ENCODE measurements at places on chromosomes 6 and 20.
A peak's percentile ranks its signal among the peaks of the same experiment; 100 is the strongest.

DNA sequence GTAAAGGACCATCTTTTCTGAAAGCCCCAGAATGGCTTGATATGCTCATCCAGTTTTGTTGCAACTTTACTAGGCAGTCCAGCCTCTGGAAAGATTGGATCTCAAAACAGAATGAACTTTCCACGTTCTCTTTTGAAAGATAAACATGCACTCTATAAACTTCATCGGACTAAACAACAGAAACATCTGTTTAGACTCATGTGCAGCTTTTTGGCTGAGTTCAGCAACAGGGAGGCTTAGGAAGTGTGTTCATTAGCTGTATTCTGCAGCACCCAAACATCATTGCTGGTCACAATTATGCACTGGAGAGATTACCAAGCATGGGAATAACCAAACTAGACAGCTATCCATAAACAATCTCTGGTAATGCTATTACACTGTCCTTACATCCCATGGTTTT lies 180.5 kb downstream of the TENT5A start:
- DNase-seq: no peak

DNA sequence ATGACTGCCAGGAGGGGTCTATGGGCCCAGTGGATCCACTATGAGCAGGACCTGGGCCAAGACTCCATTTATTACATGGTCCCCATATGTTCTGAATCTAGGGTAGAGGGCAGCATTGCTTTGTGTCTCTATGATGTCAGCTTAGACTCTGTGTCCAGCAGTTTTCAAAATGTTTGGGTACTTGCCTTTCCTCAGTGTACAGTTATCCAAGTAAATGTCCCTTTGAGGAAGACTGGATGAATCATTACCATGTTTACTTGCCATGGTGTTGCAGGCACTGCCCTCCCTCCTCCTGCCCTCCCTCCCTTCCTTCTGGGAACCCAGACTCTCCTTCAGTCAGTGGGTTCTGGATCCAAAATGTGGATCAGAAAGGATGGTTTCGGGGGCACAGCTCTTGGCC lies 108.6 kb downstream of the NRN1 start:
- DNase-seq: no peak

- DNase-seq: no peak
Observed at GRCh38 chr6:154721460-154721859, 11.8 kb upstream of the SCAF8 start.

GRCh38 chr20:10216146-10216791 lies 2.4 kb upstream of the SNAP25 start:
- DNase-seq: no peak

DNA sequence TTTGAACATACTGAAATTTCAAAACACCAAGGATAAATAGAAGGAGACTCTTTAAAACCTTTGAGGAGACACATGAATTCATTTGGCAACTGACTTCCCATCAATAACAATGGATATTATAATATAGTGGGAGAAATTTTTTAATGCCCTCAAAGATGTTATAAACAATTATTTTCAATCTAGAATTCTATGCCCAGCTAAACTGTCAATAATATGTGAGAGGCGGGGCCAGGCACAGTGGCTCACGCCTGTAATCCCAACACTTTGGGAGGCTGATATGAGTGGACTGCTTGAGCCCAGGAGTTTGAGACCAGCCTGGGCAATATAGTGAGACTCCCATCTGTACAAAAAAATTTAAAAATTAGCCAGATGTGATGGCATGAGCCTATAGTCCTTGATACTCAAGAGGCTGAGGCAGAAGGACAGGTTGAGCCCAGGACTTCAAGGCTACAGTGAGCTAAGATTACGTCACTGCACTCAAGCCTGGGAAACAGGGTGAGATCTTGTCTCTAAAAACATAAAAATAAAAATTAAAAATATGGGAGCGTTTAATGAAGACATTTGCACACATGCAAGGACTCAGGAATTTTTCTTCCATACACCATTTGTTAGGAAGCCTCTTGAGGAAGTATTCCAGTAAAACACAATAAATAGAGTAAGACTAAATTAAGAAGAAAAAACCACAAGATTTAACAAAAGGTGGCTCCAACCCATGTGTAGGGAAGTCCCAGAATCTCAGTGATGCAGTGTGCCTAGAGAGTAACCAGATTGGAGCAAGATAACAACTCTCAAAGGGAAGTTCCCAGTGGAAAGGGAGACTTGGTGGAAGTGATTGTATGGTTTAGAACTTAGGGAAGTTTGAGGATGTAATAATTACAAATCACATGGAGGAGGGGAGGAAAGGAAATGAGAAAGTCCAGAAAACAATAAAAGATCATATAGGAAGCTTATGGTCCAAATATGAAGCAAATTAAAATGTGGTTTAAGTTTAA lies 26.3 kb upstream of the ETV7 start:
- no peak for DNase-seq

DNA sequence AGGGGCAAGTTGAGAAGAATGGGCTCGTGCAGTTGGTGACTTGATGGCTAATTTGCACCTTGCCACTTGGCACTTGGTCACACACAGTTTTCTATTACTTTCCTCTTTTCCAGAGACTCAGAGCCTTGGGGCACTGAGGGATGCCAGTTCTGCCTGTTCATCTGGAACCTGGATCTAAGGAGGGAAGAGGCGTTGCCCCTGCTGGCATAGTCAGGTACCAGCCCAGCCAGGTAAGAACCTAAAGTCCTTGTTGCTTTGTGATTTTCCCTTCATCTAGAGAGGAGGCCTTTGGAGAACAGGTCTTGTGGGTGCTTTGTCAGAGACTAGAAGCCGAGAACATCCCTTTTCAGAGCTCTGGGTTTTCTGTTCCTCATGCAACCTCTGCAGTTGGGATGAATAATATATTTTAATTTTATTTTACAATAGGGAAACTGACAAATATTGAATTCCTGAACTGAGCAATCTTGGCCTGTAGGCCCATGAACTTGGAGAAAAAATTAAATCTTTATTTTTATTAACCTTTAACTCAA lies 11.4 kb downstream of the SYTL3 start:
- DNase-seq: no peak

- DNase-seq: no peak
Observed at GRCh38 chr6:6815732-6816131, 227.2 kb downstream of the LY86 start.

- DNase-seq: no peak
Observed at GRCh38 chr6:38528196-38528965, 111.3 kb downstream of the BTBD9 start.

DNA sequence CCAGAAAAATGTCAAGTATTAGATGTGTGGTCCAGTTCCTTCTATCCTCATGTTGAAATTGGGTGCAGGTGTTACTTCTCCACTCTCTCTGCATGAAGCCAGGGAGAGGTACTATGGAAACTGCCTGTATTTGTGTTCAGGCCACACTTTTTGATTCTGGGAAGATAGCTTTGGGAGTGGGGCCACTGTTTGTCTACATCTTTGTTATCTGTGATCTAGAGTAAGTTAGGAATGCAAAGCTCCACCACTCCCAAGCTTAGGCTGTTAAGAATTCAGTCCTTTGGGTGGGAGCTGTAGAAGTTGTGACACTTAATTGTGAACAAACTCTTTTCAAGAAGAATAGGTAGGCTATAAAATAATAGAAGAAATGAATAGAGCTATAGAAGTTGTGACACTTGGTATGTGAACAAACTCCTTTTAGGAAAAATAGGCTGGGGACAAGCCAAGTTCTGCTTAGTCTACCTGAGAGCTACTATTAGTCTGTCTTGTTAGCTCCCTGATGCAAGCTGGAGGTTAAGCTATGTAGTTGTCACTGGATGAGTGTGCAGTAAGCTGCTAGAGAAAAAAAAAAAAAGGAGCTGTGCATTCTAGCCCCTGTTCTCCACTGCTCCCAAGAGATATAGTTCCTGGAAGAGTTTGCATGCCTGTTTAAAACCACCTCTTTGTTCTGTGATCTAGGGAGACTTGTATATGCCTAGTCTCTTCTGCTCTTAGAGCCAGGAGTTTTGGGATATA lies 7.1 kb upstream of the GFRAL start:
- DNase-seq: no peak

- DNase-seq: no peak
Observed at GRCh38 chr6:38610050-38610625, 29.6 kb downstream of the BTBD9 start.

- no peak for DNase-seq
Observed at GRCh38 chr6:11902527-11902926, 109.6 kb upstream of the HIVEP1 start.

DNA sequence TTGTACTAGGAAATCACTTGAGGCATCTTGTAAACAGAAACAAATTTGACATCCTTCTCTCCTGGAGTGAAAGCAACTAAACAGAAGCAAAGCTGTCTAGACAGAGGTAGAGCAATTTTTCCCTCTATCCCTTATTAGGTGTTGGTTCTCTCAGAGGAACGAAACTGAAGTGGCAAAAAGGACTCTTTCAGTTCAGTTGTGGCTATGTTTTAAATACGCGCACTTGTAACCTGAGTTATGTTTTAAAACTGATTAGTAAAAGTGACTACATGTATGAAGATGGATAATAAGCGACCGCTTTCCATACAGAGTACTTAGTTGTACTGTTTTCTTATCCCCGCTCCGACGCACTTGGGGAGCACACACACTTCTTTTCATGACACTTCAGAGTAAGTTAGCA lies 551.0 kb downstream of the PHF3 start:
- no peak for DNase-seq

DNA sequence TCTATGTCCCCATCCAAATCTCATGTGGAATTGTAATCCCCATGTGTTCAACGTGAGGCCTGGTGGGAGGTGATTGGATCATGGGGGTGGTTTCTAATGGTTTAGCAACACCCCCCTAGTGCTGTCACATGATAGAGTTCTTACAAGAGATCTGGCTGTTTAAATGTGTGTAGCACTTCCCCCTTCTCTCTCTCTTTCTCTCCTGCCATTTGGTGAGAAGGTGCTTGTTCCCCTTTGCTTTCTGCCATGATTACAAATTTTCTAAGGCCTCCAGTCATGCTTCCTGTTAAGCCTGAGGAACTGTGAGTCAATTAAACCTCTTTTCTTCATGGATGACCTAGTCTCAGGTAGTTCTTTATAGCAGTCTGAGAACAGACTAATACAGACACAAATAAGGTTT lies 165.4 kb downstream of the OGFRL1 start:
- no peak for DNase-seq

DNA sequence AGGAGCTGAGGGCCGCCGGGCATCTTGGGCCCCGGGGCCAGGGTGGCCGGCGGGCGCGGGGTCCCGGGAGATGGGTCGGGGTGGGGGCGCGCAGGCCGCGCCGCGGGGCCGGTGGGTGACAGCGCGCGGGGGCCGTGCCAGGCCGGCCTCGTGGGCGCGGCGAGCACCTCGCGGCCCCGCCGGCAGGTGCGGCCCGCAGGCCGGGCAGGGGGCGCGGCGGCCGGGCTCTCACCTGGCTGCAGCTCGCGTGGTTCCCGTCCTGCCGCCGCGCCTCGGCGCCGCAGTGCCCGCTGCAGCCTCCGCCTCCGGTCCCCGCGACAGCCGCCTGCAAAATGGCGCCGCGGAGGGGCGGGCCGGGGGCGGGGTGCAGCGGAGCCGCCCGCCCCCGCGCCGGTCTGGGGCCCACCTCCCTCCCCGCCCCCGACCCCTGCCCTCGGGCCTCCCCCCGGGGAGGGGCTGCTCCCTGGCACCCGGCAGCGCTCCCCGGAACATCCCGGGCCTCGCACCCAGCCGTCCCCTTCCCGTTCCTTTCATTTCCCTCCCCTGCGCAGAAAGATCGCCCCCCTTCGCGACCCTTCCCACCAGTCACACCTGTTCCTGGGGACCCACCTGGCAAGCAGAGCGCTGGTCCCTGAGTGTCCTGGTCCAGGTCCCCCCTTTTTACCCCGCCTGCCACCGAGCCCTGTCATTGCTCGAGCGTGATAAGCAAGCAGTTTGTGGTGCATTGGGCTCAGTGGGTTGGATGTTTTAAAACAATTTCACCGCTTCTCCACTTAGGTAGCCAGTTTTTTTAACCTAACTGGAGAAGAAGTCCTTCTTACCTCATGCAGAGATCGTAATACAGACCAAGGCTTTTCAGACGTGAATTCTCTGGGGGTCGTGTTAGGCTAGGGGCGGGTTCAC lies at the start of gene SLC23A2:
TSS of gene SLC23A2 (minus strand) at position 337 of the 903 bp plus-strand sequence. CDS start 68,948 bp downstream, outside the sequence.
- peak; percentile 78 for DNase-seq

GRCh38 chr6:126531286-126531685 lies 191.4 kb downstream of the CENPW start:
- DNase-seq: no peak

DNA sequence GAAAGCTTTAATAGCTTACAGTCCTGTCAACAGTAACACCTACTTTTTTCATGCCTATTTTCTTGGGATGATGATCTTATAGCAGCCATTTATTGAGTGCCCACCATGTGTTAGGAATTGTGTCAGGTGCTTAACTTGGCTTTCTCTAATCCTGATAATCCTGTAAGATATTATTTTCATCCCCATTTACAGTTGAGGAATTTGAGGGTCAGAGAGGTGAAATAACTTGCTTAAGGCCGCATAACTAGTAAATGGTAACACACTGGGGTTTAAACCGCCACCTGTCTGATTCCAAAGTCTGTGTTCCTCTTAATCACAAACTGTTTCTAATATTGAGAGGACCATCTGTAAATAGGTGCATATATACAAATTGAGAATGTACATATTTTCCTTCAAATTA lies 55.5 kb downstream of the NCOA3 start:
- DNase-seq: no peak

GRCh38 chr6:75167851-75168250 lies 38.0 kb downstream of the COL12A1 start:
- DNase-seq: no peak

DNA sequence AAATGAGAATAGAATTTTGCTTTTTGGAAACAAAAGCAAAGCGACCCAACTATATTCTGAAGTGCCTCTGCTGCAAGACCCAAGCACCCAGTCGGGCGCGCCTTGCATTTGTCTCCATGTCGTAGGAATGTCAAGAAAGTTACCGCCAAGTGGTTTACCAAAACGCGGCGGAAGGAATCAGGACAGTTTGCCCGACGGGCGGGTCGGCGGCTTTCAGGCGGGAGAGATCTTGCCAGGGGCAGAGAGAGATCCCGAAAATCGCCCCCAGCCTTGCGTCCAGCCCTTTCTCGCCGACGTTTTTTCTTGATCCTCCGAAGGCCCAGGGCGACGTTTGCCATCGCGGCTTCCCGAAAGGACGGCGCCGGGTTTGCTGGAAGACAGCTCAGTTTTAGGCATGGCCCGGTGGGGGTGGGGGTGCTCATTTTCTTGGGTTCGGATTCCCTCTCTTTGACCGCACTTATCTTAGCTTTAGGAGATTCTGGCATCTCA lies 4.0 kb upstream of the LIN28B start:
- no peak for DNase-seq

DNA sequence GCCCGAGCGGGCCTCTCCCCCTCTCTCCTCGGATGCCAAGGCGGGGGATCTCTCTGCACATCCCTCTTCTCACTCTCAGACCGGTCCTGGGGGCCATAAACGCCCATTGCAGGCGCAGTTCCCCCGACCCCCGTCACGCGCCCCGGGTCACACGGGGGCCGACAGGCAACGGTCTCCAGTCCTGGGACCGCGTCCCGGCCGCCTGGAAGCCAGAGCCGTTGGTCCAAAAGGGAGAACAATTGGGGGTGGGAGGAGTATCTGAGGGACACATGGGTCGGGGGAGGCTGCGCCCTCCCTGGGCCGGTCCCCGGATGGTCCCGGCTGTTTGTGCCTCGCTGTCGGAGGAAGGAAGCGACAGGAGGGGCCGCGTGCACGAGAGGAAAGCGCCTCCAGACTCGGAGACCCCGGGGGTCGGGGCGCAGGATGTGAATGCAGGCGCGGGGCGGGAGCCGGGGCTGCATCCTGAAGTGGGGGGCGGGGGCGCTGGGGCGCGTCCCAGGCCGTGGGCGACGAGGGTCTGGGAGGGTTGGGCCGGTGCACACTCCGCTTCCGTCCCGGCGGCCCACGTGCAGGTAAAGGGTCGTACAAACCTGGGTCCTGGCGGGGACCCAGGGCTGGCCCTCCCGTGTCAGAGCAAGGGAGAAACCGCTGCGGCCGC lies 903 bp downstream of the SLC4A11 start:
- DNase-seq: no peak
